ENCODE measurements at places on chromosomes 11 and 22. TPM values are rescaled to one million over a fixed set of nuclear protein-coding genes. Genes with fewer than 3 reads are reported as not detected.

Gene YPEL4
- 0.55 TPM for total RNA-seq

Gene SLC17A6
- total RNA-seq: not detected

Gene WNT11
- total RNA-seq: not detected

Gene ZC3H12C
- not detected for total RNA-seq

Gene CALCA
- not detected for total RNA-seq

Gene C11orf16
- total RNA-seq: not detected

Gene MMP3
- not detected for total RNA-seq

Gene NCAM1
- total RNA-seq: not detected
